Trophoblast cell (in vitro differentiated cells and primary cell): ENCODE measurements at places on chromosomes 1 and 21.

- no peaks in the 10 kb centered on the region for H3K4me1 ChIP-seq
- no peak overlapping the region for H3K4me3 ChIP-seq
- H3K27ac ChIP-seq = no peak overlapping the region
- no peaks in the 10 kb centered on the region for H3K27me3 ChIP-seq
- DNase-seq = no peak
Observed at GRCh38 chr21:44618909-44619308, 7.0 kb downstream of the KRTAP10-8 start.

GRCh38 chr1:27547220-27548116 is 56.5 kb downstream of the AHDC1 start:
- H3K27ac ChIP-seq = no peak overlapping the region
- peaks cover 79% of the 10 kb centered on the region for H3K36me3 ChIP-seq
- H3K4me1 ChIP-seq = peaks cover 22% of the 10 kb centered on the region
- H3K4me3 ChIP-seq = no peak overlapping the region

GRCh38 chr1:110155878-110156522 is 5.7 kb downstream of the SLC6A17 start:
- no peaks in the 10 kb centered on the region for H3K36me3 ChIP-seq
- no peak overlapping the region for H3K4me3 ChIP-seq
- DNase-seq = peak; percentile 58
- H3K4me1 ChIP-seq = no peaks in the 10 kb centered on the region
- H3K27me3 ChIP-seq = peaks cover 13% of the 10 kb centered on the region

- no peaks in the 10 kb centered on the region for H3K27me3 ChIP-seq
- no peak overlapping the region for H3K27ac ChIP-seq
- peak; percentile 61 for DNase-seq
- H3K4me3 ChIP-seq = no peak overlapping the region
- no peaks in the 10 kb centered on the region for H3K36me3 ChIP-seq
Observed at GRCh38 chr21:34243562-34243961, 120.2 kb upstream of the KCNE2 start.

DNA sequence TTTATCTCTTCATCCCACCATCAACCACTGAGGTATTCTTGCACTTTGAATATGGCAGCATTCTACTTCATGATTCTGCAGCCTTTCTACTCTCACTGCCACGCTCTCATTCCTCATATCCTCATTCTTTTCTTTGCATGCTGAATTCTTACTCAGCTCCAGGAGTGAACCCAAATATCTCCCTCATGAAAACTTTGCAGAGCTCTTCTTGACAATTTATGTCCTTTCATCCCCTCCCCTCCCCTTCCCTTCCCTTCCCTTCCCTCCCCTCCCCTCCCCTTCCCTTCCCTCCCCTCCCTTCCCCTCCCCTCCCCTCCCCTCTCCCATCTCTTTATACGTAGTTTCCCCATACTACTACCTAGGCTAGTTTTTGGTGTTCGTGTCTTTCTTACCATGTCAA is 363.9 kb downstream of the RYR2 start:
- H3K27me3 ChIP-seq = no peaks in the 10 kb centered on the region
- H3K27ac ChIP-seq = no peak overlapping the region
- DNase-seq = no peak
- H3K4me3 ChIP-seq = no peak overlapping the region
- H3K4me1 ChIP-seq = no peaks in the 10 kb centered on the region

- no peak overlapping the region for H3K27ac ChIP-seq
- peaks cover 13% of the 10 kb centered on the region for H3K36me3 ChIP-seq
- peaks cover 3% of the 10 kb centered on the region for H3K4me1 ChIP-seq
- no peak for DNase-seq
- H3K4me3 ChIP-seq = no peak overlapping the region
- H3K27me3 ChIP-seq = no peaks in the 10 kb centered on the region
Observed at GRCh38 chr1:11187931-11188330, 1.2 kb upstream of the ANGPTL7 start.

GRCh38 chr21:35198565-35198964 is 149.5 kb upstream of the RUNX1 start:
- no peak overlapping the region for H3K4me3 ChIP-seq
- no peak overlapping the region for H3K27ac ChIP-seq
- H3K4me1 ChIP-seq = peaks cover 2% of the 10 kb centered on the region
- peaks cover 2% of the 10 kb centered on the region for H3K27me3 ChIP-seq
- no peak for DNase-seq

DNA sequence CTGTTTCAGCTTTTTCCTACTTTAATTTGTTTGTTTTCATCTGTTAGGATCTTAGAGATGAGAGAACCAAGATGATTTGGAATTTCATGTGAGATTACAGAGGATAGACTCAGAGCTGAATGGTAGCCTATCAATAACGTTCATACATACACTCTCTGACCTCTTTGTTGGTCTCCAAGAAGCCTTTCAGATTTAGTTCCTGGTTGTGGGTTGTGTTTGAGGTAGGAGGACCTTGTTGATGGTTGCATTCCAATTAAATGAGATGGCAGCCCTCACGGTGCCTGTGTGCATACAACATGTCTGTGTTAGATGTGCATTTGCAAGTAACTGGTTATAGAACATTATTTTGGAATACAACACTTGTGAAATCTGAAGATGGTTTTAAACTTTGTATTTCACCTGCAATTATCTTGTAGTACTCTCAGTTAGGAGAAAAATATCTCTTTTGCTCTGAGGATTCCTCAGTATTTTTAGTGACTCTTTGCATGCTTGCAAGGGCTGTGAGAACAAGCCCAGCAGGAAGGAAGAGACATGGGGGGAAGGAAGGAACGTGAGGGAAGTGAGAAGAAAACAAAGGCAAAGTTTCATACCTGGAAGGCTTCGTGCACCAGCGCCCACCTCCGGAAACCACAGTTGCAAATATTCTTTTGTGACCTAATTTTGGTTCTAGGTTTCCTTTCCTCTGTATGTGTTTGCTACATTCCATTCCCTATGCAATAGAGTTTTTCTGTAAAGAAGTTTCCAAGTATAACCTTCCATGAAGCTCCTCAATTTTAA is 291.8 kb downstream of the DISC1 start:
- no peaks in the 10 kb centered on the region for H3K27me3 ChIP-seq
- no peak overlapping the region for H3K4me3 ChIP-seq
- H3K4me1 ChIP-seq = no peaks in the 10 kb centered on the region
- DNase-seq = no peak
- no peaks in the 10 kb centered on the region for H3K36me3 ChIP-seq
- H3K27ac ChIP-seq = no peak overlapping the region

DNA sequence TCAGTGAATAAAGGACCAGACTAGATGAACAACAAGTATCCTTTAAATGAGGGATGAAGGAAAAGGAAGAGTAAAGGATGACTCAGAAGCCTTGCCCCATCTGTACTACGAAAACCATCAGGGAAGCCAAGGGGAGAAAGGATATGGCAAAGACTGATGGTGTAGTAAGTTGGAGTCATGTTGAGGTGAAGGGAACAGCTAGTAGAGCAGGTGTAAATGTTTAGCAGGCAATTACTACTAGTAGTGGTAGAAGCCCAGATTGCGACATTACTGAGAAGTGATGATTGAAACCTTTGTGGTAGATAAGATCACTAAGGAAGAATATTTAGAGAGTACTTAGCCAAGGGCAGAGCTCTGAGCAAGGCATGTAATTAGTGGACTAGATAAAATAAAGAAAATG is 84.0 kb downstream of the PHTF1 start:
- no peaks in the 10 kb centered on the region for H3K4me1 ChIP-seq
- no peaks in the 10 kb centered on the region for H3K27me3 ChIP-seq
- peak; percentile 19 for DNase-seq
- H3K27ac ChIP-seq = no peak overlapping the region

DNA sequence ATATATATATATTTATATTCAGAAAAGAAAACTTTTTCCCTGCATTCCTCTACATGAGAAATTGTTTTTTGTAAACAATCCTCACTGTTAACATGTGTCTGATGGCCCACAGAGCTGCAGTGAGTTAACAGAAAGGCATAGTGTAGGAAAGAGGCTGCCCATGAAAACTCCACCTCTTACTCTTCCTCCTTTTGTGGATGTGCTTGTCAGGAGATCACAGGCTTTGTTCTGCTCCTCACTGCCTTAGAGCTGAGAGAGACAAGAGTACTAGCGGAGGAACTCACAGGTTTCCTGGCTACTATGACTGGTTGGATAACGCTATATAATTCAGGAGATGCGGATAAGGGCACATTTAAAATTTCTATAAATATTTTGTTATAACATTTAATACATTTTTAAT is 200.6 kb downstream of the BRINP3 start:
- no peak overlapping the region for H3K4me3 ChIP-seq
- H3K27me3 ChIP-seq = no peaks in the 10 kb centered on the region
- H3K36me3 ChIP-seq = no peaks in the 10 kb centered on the region
- no peaks in the 10 kb centered on the region for H3K4me1 ChIP-seq
- H3K27ac ChIP-seq = no peak overlapping the region
- DNase-seq = no peak

GRCh38 chr1:218330043-218330623 is 15.0 kb upstream of the TGFB2 start:
- H3K4me1 ChIP-seq = no peaks in the 10 kb centered on the region
- no peaks in the 10 kb centered on the region for H3K36me3 ChIP-seq
- H3K4me3 ChIP-seq = no peak overlapping the region

GRCh38 chr1:116739371-116740012 is 14.7 kb upstream of the CD2 start:
- no peak for DNase-seq
- H3K27me3 ChIP-seq = no peaks in the 10 kb centered on the region
- no peak overlapping the region for H3K27ac ChIP-seq

GRCh38 chr21:45154511-45155508 is 80.4 kb downstream of the ADARB1 start:
- H3K4me3 ChIP-seq = no peak overlapping the region
- H3K27me3 ChIP-seq = no peaks in the 10 kb centered on the region
- H3K4me1 ChIP-seq = peaks cover 10% of the 10 kb centered on the region

DNA sequence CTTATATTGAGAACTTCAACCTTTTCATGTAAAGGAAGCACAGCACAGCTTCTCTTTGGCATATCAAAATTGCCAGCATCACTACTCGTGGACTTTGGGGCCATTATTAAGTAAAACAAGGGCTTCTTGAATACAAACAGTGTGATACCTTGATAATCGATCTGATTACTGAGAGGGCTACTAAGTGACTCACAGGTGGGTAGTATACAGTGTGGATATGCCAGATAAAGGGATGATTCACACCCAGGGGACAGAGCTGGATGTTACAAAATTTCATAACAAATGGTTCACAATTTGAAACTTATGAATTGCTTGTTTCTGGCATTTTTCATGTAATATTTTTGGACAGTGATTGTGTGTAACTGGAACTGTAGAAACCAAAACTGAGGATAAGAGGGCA is 15.4 kb downstream of the HDAC1 start:
- no peaks in the 10 kb centered on the region for H3K4me1 ChIP-seq
- H3K36me3 ChIP-seq = peaks cover 14% of the 10 kb centered on the region
- H3K27me3 ChIP-seq = no peaks in the 10 kb centered on the region
- DNase-seq = no peak
- H3K4me3 ChIP-seq = no peak overlapping the region

DNA sequence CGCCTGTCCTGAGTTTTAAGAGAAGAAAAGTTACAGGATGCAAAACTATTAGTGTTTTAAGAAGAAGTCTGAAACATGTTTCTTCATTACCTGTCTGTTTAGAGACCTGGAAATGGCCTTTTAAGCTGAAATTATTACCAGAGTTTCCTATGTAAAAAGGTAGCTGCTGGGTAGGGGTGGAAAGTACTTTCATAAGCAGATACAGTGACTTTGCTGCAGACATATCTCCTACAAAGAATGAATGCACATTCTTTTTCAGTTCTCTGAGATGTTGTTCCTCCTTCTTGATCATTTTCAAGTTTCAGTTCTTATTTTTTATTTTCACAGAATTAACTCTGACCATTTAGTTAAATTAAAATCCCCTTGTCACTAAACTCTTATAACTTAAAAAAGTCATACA is 1329.6 kb downstream of the KCNT2 start:
- no peaks in the 10 kb centered on the region for H3K36me3 ChIP-seq
- no peaks in the 10 kb centered on the region for H3K4me1 ChIP-seq
- no peak overlapping the region for H3K27ac ChIP-seq
- DNase-seq = no peak

- no peaks in the 10 kb centered on the region for H3K36me3 ChIP-seq
- no peaks in the 10 kb centered on the region for H3K27me3 ChIP-seq
- no peaks in the 10 kb centered on the region for H3K4me1 ChIP-seq
- H3K4me3 ChIP-seq = no peak overlapping the region
- no peak overlapping the region for H3K27ac ChIP-seq
Observed at GRCh38 chr1:36842448-36842847, 191.9 kb downstream of the GRIK3 start.

- peaks cover 4% of the 10 kb centered on the region for H3K36me3 ChIP-seq
- no peak overlapping the region for H3K4me3 ChIP-seq
- no peaks in the 10 kb centered on the region for H3K4me1 ChIP-seq
- H3K27ac ChIP-seq = no peak overlapping the region
Observed at GRCh38 chr1:6690186-6690585, 11.4 kb downstream of the DNAJC11 start.

DNA sequence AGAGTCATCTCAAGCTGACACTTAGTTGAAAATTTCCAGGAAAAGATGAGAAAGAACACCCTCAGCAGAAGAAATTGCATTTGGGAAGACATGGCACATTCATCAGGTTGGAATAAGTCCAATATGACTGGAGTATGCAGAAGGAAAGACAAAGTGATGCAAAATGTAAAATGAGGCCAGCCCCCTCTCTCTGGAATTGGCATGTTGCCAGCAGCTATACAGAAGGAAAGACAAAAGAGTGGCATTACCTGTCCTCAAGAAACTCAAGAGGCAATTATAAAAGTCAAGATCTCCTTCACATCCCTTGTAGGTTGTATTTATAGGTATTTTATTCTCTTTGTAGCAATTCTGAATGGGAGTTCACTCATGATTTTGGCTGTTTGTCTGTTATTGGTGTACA is 426.3 kb downstream of the AGBL4 start:
- no peak for DNase-seq
- no peak overlapping the region for H3K4me3 ChIP-seq
- H3K4me1 ChIP-seq = no peaks in the 10 kb centered on the region
- no peaks in the 10 kb centered on the region for H3K36me3 ChIP-seq

GRCh38 chr1:205108464-205108863 is 13.3 kb downstream of the RBBP5 start:
- H3K27ac ChIP-seq = no peak overlapping the region
- no peak overlapping the region for H3K4me3 ChIP-seq
- H3K36me3 ChIP-seq = peaks cover 28% of the 10 kb centered on the region
- no peak for DNase-seq

GRCh38 chr1:36913484-36914060 is 120.7 kb downstream of the GRIK3 start:
- no peaks in the 10 kb centered on the region for H3K4me1 ChIP-seq
- H3K27me3 ChIP-seq = no peaks in the 10 kb centered on the region
- no peaks in the 10 kb centered on the region for H3K36me3 ChIP-seq
- H3K4me3 ChIP-seq = no peak overlapping the region
- H3K27ac ChIP-seq = no peak overlapping the region
- no peak for DNase-seq

DNA sequence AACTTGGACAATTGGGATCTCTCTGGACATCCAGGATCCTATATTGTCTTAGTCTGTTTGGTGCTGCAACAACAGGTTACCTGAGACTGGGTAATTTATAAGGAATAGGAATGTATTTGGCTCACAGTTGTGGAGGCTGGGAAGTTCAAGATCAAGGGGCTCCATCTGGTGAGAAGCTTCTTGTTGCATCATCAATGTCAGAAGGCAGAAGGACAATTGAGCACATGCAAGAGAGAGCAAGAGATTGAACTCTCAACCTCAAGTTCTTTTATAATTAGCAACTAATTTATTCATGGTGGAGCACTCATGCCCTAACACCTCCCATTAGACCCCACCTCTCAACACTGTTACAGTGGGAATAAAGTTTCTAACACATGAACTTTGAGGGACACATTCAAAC is 124.7 kb upstream of the ETV3 start:
- no peaks in the 10 kb centered on the region for H3K27me3 ChIP-seq
- no peak for DNase-seq
- H3K27ac ChIP-seq = no peak overlapping the region
- no peaks in the 10 kb centered on the region for H3K4me1 ChIP-seq

- H3K27me3 ChIP-seq = no peaks in the 10 kb centered on the region
- H3K4me1 ChIP-seq = no peaks in the 10 kb centered on the region
- H3K36me3 ChIP-seq = no peaks in the 10 kb centered on the region
- H3K4me3 ChIP-seq = no peak overlapping the region
- H3K27ac ChIP-seq = no peak overlapping the region
Observed at GRCh38 chr1:83923553-83923952, 75.4 kb downstream of the TTLL7 start.
